Pons (tissue), 1 donor: ENCODE measurements at places on chromosomes 4 and X.

DNA sequence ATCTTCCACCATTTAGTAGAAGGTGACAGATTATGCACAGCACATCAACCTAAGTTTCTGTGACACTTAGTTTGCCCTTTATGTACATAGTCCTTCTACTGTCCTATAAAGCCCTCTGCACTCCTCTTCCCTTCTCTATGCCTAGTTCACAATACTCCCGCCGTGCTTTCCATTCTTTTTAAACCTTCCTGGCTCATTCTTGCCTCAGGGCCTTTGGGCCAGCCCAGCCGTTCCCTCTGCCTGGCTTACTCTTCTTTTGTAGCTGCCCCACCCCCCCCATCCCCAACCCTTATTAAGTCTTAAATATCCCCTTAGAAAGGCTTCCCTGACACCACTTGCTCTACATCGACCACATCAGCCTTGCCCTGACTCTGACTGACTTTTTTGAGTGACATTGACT is 33.0 kb downstream of the SGMS2 start:
- DNase-seq = no peak

DNA sequence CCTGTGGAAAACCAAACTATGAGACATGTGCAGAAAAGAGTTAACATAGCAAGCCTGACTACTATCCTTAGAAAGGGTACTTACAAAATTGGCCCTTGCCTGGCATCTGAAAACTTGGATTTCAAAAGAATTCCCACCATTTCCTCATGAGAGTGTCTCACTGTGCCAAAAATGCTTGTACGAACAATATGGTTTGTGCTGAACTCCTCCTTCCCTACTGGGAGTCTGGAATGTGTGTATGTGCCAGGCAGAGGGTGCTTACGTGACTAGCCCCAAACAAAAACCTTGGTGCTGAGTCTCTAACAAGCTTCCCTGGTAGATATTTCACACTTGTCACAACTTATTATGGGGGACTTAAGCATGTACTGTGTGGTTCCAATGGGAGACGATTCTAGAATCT is 81.7 kb upstream of the GIMD1 start:
- DNase-seq = no peak

DNA sequence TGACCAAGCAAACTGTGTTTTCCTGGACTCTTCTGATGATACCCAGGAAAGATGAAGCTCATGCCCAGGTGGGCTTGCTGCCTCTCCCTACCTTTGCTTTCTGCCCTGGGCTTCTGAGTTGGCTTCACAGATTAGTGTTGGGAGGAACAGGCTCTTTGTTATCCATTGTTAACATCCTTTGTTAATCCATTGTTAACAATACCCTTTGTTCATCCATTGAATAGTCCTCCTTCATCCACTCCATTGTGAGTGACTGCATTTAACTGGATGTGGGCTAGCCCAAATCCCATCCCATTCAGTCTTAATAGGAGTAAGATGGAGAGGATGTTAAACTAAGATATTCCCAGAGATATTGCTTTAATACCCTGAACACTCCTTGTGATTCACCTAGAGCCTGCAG is 199.0 kb upstream of the LNX1 start:
- peak; percentile 88 for DNase-seq

- DNase-seq = no peak
Measured at GRCh38 chr4:14384824-14385223, 617.5 kb upstream of the CPEB2 start.

GRCh38 chr4:180650273-180650672 is 1592.9 kb upstream of the TENM3 start:
- DNase-seq = no peak

- DNase-seq = peak; percentile 37
Measured at GRCh38 chr4:54780149-54780495, 122.4 kb downstream of the KIT start.

GRCh38 chr4:181507938-181508337 is 735.3 kb upstream of the TENM3 start:
- no peak for DNase-seq

- DNase-seq = no peak
Measured at GRCh38 chrX:39616098-39616729, 481.5 kb downstream of the BCOR start.

GRCh38 chr4:67030636-67031035 is 514.7 kb downstream of the CENPC start:
- DNase-seq = no peak

- no peak for DNase-seq
Measured at GRCh38 chrX:18042776-18043175, 177.9 kb downstream of the BEND2 start.
